ENCODE measurements at places on chromosomes 3 and 15. TPM values are rescaled to one million over a fixed set of nuclear protein-coding genes. Genes with fewer than 3 reads are reported as not detected.
A peak's percentile ranks its signal among the peaks of the same experiment; 100 is the strongest.

DNA sequence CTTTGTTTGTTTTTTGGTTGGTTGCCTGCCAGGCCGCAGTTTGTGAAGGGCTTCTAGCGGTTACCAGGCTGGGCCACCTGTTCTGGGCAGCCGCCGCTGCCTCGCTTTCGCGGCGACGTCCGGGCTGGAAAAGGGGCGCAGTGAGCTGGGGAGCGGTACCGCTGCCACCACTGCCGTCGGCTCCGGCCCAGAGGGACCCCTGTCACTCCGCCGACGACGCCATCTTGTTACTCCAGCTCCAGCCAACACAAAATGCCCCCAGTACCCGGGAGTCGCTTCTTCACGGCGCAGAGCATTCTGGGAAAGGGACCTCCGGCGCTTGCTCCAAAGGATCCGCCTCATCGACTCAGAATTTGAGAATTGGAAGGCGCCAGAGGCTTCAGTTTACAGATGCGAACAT, 238.8 kb downstream of the CDIN1 start:
- no peaks in the 10 kb centered on the region for H3K4me1 ChIP-seq
- DNase-seq, result no peak
- no peaks in the 10 kb centered on the region for H3K36me3 ChIP-seq
- no peak overlapping the region for H3K4me3 ChIP-seq
- no peaks in the 10 kb centered on the region for H3K27me3 ChIP-seq
- no peak overlapping the region for H3K27ac ChIP-seq

DNA sequence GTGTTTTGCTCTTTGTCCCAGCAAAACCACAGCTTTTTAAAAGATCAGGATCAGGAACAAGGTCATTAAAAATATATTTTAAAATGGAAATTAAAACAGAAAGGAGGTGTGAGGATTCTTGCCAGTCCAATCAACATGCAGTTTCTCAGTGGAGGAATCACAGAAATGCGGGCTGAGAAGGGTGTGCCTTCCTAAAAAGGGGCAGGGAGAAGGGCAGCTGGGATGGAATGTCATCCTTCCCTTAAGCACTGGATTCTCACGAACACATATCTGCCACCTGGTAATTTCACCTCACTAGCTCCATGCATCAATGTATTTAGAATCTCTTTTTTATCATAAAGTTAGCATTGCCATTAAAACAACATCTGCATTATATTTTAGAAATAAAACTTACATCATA, 21.4 kb downstream of the ABI3BP start:
- H3K36me3 ChIP-seq, result no peaks in the 10 kb centered on the region
- H3K4me3 ChIP-seq, result no peak overlapping the region
- H3K27ac ChIP-seq, result no peak overlapping the region
- no peaks in the 10 kb centered on the region for H3K27me3 ChIP-seq
- no peak for DNase-seq
- H3K4me1 ChIP-seq, result peaks cover 7% of the 10 kb centered on the region

DNA sequence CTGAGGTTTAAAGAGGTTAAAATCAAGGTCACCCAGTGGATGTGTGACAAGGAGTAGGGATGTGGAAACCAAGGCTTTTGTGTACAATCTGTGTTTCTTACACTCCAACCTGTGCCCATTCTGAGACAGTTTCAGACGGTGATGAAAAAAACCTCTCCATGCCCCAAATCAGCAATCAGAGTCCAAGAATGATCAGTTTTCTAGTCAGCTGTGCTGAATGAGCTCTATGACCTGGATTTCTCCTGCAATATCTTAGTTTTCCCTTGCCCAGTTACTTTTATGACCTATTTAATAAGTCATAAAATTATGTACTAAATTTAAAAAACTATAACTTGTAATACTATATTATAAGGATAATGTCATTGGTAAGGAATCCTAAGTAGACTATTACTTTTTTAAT, 37.5 kb upstream of the CBLB start:
- H3K27ac ChIP-seq, result no peak overlapping the region
- H3K4me1 ChIP-seq, result peaks cover 3% of the 10 kb centered on the region
- no peaks in the 10 kb centered on the region for H3K27me3 ChIP-seq
- H3K36me3 ChIP-seq, result no peaks in the 10 kb centered on the region

GRCh38 chr15:53196242-53196641, 406.1 kb upstream of the ONECUT1 start:
- no peak overlapping the region for H3K27ac ChIP-seq
- no peaks in the 10 kb centered on the region for H3K4me1 ChIP-seq
- DNase-seq, result no peak
- no peaks in the 10 kb centered on the region for H3K27me3 ChIP-seq
- no peak overlapping the region for H3K4me3 ChIP-seq

- H3K4me3 ChIP-seq, result peak within 1 kb of the TSS; percentile 74
- H3K27ac ChIP-seq, result peak within 1 kb of the TSS; percentile 93
- H3K36me3 ChIP-seq, result no peaks in the 10 kb centered on the region
These were observed at the start of gene PLXNB1 for GRCh38 chr3:48429960-48430707. PLXNB1 (minus strand) TSS chr3:48430086; CDS start chr3:48424611, 5,475 bp downstream.

Gene DUOXA1
- 1.7 TPM for total RNA-seq
